Stimulated activated CD8-positive, alpha-beta memory T cell treated with anti-CD3 and anti-CD28 coated beads, Interleukin-2, amount 100 ng/mL, for 1 hour (primary cell): ENCODE measurements at places on chromosomes 2 and 18.

DNA sequence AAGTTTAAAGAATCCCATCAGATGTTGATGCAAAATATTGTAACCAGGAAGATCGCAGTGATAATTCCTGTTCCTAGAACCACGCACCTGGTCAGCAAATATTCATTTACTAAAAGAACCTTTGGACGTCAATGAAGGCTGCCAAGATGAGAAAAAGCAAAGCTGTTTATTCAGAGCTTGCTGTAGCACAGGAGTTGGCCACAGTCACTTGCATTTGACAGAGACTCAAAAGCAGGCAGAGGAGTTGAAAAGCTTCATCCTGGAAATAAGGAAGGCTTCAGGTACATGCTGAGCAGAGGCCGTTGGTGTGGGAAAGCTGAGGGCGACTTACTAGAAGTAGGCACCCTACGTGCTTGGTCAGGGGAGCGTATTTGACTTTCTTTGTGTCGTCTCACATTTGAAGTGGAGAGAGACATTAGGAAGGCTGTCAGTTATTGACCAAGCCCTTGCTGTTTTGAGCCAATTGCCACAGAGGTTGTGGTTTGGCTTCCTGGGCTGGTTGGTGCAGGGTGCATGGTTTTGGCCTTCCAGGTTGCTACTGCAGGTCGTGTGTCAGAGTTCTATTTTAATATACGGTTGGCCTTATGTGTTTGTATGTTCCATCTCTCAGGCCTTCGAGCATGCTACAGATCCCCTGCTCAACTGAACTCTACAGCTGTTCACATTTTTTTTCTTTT, 289.6 kb downstream of the METTL4 start:
- DNase-seq, result no peak

DNA sequence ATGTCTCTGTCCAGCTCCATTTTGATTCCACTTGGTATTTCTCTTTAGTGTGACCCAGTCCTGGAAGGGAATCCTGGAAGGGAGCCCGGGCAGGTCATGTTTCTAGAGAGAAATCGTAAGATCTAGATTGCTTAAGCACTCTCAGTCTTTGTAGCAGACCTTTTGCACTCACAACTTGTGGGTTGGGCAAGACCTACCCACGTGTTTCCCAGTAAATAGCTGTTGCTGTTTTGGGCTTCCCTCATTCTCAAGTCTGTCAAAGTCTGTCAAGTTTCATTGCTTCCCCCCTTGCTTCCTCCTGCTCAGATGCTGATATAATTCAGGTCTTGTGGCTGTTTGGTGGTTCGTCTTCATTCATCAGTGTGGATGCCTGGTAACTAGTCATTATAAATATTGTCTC, 17.4 kb upstream of the NEMP2 start:
- no peak for DNase-seq

DNA sequence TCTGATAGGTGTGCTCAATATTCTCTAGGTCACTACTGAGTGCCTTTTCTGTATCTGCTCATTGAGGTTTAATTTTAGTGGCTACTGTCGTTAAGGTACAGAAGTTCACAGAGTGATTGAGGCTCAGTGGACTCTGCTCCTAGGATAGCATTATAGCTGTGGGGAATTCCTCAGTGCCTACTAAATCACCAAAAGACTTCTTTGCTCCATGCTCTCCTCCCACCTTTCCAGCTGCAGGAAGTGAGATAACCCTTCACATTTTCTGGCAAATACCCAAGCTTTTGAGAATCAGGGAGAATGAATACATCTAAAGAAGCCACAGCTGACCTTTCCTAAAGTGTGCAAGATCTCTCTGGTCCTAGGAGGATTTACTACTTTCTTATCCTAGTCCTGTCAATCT, 95.2 kb upstream of the FSIP2 start:
- DNase-seq, result no peak

DNA sequence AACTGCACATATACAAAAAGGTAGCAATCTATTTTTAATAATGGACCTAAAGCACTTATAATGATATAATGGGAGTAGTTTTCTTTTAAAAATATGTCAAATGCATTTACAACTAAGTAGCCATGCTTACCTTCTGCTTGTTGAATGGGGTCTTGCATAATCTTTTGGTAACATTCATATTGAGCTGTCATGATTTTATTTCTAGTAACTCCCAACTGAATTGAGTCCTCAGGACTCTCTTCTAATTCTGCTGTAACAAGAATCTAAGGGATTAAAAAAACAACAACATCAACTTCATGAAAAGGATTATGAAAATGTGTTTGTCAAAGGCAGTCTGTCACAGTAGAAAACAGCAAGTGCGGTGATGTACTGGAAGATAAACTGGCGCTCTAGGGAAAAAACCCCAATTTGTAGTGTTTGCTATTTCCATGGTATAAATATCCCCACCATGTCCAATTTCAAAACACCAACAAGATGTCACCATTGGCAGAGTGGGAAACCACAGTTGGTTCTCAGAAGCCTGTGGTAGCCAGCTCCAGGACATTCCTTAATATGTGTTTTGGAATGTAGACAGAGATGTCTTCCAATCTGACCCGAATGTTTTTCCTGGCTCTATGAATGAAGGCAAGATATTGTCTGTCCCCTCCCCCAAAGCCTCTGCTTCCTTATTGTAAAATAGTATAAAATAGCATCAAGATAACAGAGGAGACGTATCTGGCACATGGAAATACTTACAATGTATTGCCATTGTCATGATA, 64.8 kb downstream of the CALCRL start:
- DNase-seq, result no peak

- DNase-seq, result no peak
These were observed 63.7 kb downstream of the TWIST2 start for GRCh38 chr2:238911376-238912227.

- DNase-seq, result no peak
These were observed 75.5 kb downstream of the SNTG2 start for GRCh38 chr2:1026141-1026540.

DNA sequence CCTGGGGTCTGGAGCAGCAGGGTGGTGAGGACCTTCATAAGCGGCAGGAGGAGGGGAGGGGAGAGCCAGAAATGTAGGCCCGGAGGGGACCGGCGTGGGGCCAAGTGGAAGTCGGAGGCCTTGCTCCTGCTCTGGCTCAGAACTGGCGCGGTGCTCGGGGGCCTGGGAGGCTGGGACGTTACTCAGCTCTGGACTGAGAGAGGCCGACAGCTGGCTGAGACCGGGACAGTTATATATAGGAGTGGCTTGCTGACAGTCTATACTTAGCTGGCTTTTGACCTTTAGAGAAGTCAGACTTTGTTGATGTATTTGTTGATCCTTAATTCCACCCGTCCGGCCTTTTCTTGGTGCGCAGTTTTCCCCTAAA, 15.7 kb downstream of the IGFBP5 start:
- DNase-seq, result no peak

DNA sequence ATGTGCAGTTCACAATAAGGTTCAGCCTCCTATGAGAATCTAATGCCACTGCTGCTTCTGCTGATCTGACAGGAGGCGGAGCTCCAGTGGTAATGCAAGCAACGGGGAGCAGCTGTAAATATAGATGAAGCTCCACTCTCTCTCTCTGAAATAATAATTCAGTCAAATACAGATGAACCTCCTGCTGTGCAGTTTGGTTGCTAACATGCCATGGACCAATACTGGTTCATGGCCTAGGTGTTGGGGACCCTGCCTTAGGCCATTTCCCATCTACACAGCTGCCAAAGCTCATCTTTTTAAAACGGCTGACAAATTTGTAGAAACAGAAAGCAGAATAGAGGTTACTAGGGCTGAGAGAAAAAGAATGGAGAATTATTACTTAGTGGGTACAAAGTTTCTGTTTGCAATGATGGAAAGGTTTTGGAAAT, 10.7 kb upstream of the HNRNPA3 start:
- DNase-seq, result no peak

DNA sequence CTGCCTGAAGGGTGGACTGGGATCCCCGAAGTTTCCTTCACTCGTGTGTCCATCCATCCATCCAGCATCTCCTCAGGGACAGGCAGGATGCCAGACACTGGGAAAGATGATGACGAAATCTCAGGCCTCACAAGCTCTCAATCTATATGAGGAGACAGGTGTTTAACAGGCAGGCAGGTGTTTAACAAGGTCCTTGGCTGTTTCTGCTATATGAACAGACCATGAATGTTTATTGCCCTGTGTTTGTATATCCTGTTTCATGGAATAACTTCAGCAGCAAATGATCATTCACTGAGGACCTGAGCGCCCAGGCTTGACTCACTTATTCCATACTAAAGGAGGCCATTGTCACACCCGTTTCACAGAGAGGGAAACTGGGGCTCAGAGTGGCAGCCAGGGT, 685.8 kb upstream of the HS6ST1 start:
- DNase-seq, result no peak

- no peak for DNase-seq
These were observed 142.4 kb downstream of the CDH2 start for GRCh38 chr18:28034567-28034966.

- DNase-seq, result no peak
These were observed 157.5 kb downstream of the MGAT5 start for GRCh38 chr2:134411279-134411827.
